Stimulated activated CD8-positive, alpha-beta memory T cell treated with anti-CD3 and anti-CD28 coated beads, Interleukin-4, amount 100 ng/mL, for 24 hours (primary cell): ENCODE measurements at places on chromosomes 3 and 15.
A peak's percentile ranks its signal among the peaks of the same experiment; 100 is the strongest.

DNA sequence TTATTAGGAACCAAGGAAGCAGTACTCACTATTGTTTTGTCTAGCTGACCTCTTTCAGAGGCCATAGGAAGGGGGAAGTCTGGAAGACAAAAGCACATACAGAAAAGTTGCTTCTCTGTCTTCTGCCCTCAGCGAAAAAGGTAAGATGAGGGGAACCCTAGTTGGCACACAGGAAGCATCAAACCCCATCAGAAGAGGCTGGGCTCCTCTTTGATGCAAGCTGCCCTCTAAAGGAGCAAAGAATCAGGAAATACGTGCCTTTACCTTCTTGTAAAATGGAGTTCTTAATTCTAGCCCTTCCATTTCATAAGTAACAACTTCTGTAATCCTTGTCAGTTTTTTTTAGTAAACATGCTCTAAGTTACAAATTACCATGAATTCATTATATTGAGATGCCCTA, 12.5 kb downstream of the SPINK8 start:
- no peak for DNase-seq

DNA sequence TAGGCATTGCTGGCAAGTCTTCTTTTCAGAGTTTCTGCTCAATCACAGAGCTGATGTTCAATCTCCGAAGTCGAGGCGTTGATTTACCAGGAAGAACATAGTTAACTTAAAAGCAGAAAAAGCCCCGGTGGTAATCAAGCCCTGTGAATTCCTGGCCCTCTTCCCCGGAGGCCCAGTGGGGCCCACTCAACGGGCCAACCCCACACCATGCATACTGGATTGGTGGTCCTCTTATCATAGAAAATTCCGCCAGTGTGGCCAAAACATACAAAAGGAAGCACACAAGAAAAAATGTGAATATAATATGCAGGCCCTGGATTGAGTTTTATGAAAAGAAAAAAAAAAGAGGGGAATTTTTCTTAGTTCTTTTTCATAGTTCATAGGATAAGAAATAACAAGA, 873.0 kb upstream of the NR2F2 start:
- no peak for DNase-seq

DNA sequence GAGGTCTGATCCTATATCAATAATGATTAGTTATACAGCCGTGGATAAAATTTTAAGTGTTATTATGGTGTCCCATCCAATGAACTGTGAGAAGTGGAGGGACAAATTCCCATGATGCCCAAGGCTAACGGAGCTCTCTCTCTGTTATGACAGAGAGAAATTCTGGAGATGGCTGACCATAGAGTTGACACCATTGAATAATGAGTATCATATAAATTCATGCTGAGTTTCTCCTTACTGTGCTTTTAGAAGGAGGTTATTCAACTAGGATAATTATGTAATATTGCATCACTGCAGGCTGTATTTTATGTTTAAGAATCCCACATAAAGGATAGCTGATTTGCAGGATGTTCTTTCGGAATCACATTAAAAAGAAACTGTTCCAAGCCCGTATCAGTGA, 82.9 kb downstream of the PYDC2 start:
- no peak for DNase-seq

DNA sequence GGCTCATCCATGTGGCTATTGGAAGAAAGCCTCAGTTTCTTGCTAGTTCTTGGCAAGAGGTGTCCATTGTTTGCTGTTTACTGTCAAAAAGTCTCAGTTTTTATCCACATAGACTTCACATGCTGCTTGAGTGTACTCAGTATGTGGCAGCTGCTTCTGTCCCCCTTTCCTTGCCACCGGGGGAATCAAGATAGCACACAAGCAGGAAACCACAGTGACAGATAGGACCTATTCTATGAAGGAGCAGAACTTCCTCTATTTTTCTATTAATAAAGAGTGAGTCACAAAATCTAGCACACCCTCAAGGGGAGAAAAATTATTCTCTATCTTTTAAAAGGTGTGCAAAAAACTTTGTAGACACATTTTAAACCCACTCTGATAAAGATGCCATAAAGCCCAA, 121.4 kb upstream of the GMNC start:
- DNase-seq, result no peak

GRCh38 chr3:129603561-129603942, 2.9 kb downstream of the PLXND1 start:
- no peak for DNase-seq

DNA sequence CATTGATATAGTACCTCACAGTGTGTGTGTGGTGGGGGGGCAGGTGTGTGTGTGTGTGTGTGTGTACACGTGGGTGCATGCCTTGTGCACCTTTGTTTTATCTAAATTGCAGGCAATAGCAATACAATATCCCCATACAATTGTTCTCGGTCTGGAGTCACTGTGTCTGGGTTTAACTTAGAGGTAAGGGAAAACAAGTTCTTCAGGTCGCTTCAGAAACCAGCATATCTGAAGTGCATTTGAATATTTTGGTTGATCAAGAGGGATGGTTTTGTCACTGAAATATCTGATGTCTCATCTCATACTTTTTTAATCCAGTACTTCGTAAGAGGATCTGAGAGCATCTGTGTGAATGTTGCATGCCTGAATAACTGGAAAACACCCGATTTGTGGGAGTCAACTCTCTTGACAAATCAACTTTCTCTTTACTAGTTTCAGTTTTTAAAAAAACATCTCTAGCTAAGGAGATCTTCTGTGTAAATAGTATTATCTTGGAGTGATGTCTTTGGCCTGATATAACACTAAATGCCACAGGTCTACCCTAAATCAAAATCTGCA, 206.8 kb upstream of the NR2F2 start:
- no peak for DNase-seq

DNA sequence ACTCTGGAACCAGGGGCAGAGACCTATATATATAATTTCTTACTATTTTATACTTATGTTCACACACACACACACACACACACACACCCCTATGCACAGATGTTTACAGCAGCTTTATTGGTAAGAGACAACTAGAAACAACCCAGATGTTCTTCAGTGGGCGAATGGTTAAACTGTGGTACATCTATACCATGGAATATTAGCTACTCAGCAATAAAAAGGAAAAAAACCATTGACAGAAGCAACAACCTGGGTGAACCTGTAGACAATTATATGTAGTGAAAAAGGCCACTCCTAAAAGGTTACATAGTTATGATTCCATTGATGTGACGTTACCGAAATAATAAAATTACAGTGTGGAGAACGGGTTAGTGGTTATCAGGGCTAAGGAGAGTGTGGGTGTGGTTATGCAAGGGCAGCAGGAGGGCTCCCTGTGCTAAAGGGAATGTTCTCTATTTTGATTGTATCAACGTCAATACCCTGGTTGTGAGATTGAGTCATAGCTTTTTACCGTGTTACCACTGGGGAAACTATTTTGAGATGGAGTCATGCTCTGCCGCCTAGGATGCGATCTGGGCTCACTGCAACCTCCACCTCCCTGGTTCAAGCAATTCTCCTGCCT, 85.5 kb downstream of the FLNB start:
- DNase-seq, result no peak

DNA sequence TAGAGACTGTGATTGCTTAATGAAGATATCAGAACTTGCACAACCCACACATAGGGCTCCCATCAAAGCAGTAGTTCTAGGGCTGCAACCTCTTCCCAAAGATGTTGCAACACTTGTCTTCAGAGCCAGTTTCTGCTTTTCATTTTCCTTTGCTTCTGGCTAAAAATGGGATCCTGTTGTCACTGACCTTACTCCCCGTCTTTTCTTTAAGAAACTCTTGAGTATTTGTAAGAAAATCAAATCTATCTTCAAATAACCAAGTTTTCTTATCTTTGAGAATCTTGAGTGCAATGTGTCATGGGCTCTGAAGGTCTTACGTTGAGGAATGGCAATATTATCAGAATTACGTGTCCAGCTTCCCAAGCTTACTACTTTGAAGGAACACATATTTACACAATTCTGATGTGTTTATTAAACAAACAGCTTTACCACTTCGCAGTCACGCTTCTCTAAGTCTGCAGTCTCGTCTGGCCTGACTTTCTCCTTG, 24.1 kb downstream of the CACNA1D start:
- DNase-seq, result no peak

GRCh38 chr3:123394391-123395020, 54.4 kb downstream of the ADCY5 start:
- no peak for DNase-seq

DNA sequence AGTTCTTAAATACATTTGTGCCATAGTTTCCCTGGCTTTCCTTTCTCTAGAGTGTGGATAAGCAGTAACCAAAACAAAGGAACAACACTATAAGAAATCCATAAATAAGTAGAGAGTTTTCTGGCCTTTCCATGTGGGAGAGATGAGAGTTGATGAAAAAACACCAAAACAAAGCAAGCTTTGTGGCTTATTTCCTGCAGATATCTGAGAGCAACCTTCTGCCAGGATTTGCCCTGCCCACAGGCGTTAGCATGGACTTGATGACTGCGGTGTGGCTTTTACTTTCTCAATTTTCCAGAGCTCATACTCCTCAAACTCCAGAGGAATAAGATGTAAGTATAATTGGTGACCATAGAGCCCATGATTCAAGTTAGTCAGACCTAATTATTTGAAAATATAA, 194.9 kb downstream of the RAP2B start:
- DNase-seq, result no peak

- DNase-seq, result no peak
Observed at GRCh38 chr3:61236556-61236955, 14.7 kb downstream of the FHIT start.

GRCh38 chr3:143002083-143002712, 828 bp downstream of the U2SURP start:
- DNase-seq, result peak; percentile 1

- DNase-seq, result no peak
Observed at GRCh38 chr3:99366663-99367429, 271.5 kb upstream of the COL8A1 start.
